ENCODE measurements at places on chromosomes 4 and X.

DNA sequence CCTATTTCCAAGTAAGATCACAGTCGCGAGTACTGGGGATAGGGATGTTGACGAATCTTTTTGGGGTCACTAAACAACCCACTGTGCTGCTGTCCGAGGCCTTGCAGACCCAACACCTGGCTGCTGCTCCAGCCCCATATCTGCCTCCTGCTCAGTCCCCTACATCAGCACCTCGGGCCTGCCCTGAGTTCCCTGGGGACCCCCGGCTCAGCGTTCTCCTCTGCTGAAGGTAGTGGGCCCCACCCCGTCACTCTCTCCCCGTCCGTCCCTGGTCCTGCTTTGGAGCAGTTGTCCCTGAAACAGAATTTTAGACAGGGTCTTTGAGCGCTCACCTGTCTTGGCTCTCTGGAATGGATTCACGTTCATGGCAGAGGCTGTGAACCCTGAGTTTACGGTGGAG, 202.4 kb upstream of the PSAPL1 start:
- no peak for DNase-seq

GRCh38 chr4:2831611-2832308, 11.9 kb upstream of the ADD1 start:
- no peak for DNase-seq

DNA sequence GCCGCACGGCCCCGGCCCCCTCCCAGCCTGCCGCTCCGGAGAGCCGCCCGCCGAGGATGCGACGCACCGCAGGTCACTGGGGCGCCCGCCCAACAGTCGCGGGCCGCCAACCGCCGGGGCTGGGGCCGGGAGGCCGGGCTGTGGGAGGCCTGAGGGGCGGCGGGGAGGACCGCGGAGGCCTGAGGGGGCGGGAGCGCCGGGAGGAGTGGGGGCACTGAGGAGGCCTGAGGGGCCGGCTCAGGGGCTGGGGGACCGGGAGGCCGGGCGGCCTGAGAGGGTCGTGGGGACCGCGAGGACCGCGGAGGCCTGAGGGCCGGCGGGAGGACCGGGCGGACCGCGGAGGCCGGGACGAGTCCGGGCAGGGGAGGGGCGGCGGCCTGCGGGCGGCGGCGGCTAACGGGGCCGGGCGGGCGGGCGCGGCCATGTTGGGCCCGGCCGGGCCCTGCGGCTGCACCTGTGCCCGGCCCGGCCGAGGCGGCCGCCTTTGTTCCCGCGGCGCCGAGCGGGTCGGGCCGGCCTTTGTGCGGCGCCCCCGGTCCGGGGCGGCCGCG, 353 bp downstream of the NSD2 start:
- DNase-seq = no peak

GRCh38 chrX:39972340-39972739, 125.4 kb downstream of the BCOR start:
- no peak for DNase-seq

DNA sequence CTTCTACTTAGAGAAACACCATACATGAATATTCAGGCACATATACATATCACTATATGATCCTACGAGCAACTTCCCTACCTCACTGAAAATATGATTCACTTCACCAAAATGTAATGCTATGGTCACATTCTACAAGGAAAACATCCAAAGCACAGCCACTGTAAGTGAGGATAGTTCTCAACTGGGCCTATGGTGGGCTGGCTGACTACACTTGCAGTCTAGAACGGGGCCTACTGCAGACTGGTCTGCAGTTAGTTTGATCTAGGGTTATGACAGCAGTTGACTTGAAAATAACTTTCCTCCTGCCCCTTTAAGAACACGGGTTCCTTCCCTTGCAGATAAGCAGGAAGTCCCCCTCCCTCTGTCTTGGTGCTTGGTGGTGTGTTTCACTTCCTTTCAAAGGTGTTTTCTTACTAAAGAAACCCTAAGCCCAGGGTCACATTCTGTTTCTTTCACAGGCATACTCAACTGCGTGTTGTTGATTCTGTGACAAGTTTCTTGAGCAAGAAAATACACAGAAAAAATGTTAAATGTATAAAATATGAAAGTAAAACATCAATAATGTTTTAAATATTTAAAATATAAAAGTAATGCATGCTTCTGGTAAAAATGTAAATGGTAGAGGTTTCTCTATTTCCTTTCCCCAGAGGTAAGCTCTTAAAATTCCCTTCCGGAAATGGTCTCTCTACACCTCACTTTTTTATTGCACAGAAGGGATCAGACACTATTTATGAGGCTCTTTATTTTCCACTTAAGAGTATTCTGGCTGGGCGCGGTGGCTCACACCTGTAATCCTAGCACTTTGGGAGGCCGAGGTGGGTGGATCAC, 18.0 kb upstream of the TMSB4X start:
- no peak for DNase-seq

All from HepG2 (cell line).